NCI-H446 treated with DMSO at 0.1 percent for 48 hours (cell line): ENCODE measurements at places on chromosomes 12 and 14.
A peak's percentile ranks its signal among the peaks of the same experiment; 100 is the strongest.

GRCh38 chr14:96442355-96442754, 50.4 kb downstream of the AK7 start:
- no peak for DNase-seq

DNA sequence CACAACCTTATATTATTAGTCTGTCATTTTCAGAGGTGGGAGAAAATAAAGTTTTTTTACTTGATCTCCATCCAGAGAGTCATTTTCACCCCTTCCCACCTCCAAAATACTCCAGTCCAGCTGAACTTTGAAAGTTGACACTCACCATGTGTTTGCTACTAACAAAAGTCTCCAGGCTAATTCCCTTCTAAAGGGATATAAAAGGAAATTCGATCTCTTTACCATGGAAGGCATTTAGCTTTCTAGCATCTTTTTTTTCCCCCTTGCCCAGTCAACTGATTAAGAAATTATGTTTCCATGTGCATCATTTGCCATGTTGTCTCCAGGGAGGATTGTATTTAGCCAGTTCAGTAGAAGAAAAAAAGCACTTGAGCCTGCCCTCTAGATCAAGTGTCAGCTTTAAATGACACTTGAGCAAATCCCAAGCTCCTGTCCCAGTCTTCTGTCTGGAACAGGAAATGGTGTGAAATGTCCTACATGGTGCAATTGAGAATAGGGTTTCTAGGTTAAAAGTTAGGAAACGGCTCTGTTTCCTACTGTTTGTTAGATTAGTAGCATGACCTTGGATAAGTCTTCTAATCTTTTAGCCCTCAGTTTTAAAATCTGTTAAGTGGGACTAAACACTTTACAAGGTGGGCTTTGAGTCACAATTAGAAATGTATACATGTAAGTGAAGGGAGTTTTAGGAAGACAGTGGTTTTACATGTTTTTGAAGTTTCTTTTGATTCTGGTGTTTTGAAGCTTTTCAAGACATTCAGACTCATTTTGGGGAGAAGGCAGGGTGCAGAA, 67.2 kb downstream of the GNS start:
- DNase-seq: peak; percentile 19

- DNase-seq: no peak
Observed at GRCh38 chr12:16881986-16882570, 276.1 kb upstream of the LMO3 start.

- DNase-seq: no peak
Observed at GRCh38 chr14:92952481-92953298, 29.7 kb downstream of the CHGA start.

GRCh38 chr12:107992870-107993451, 136.1 kb upstream of the WSCD2 start:
- DNase-seq: no peak

DNA sequence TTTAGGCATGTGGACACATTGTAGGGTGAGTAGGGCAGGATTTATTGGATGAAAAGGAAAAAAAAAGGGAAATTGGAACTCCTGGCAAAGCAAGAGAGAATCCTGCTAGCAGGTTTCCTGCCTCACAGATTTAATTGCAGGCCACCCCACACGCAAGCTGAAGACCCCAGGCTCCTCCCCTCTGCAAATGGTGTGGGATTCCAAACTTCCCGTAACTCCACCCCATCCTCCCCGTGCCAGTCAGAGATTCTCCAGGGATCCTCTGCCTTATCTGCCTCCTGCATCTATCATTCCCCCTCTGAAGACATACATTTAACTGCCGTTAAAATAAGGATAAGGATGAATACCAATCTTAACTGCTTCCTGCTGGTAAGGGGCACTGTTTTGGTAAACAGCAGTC, 249.8 kb upstream of the GARIN2 start:
- DNase-seq: no peak
